Thyroid gland (tissue), 4 donors: ENCODE measurements at places on chromosomes 7 and 10. TPM values are rescaled to one million over a fixed set of nuclear protein-coding genes. Genes with fewer than 3 reads are reported as not detected.

STEAP4 gene
- 34.3 TPM for total RNA-seq

PNLIPRP2 gene
- not detected for total RNA-seq

UCN3 gene
- total RNA-seq, result not detected

EBF3 gene
- total RNA-seq, result 6.8 TPM

SP8 gene
- total RNA-seq, result not detected

LRRTM3 gene
- total RNA-seq, result not detected

TMEM254 gene
- total RNA-seq, result 17.1 TPM

PDZD7 gene
- 1.1 TPM for total RNA-seq

GRCh38 chr10:111835574-111835973 lies 348.0 kb downstream of the GPAM start:
- H3K4me3 ChIP-seq, result no peak overlapping the region
- no peak for DNase-seq
- H3K27me3 ChIP-seq, result no peaks in the 10 kb centered on the region

GRCh38 chr7:92783260-92784201 lies 52.8 kb downstream of the CDK6 start:
- H3K27me3 ChIP-seq, result no peaks in the 10 kb centered on the region
- no peak overlapping the region for H3K27ac ChIP-seq
- no peaks in the 10 kb centered on the region for H3K36me3 ChIP-seq
- H3K4me3 ChIP-seq, result no peak overlapping the region
- DNase-seq, result no peak

DNA sequence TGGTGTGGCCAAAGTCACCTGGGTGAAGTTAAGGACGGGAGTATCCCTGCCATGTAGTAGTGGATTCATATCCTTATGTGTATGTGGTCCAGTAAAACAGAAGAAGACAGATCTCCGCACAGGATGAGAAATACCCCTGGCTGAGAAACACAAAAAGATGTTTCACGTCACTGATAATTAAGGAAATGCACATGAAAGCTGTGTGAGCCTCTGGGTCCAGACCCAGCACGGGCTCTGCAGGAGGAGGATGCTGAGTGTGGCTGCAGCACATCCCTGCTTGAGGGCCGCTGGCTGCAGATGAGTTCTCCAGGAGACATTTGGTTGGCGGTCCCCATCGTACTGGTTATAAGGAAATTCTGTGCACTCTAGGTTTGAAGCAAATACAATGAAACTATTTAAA lies 8.2 kb upstream of the SUN1 start:
- no peak overlapping the region for H3K4me3 ChIP-seq
- no peak overlapping the region for H3K27ac ChIP-seq
- DNase-seq, result no peak
- H3K4me1 ChIP-seq, result no peaks in the 10 kb centered on the region

GRCh38 chr7:43295429-43295828 lies 183.0 kb downstream of the HECW1 start:
- H3K27ac ChIP-seq, result no peak overlapping the region
- no peak overlapping the region for H3K4me3 ChIP-seq
- no peaks in the 10 kb centered on the region for H3K36me3 ChIP-seq
- no peak for DNase-seq
- no peaks in the 10 kb centered on the region for H3K4me1 ChIP-seq

- no peak for DNase-seq
- no peaks in the 10 kb centered on the region for H3K36me3 ChIP-seq
- H3K4me1 ChIP-seq, result no peaks in the 10 kb centered on the region
- H3K4me3 ChIP-seq, result no peak overlapping the region
Measured at GRCh38 chr7:136523571-136523970, 344.9 kb upstream of the CHRM2 start.

DNA sequence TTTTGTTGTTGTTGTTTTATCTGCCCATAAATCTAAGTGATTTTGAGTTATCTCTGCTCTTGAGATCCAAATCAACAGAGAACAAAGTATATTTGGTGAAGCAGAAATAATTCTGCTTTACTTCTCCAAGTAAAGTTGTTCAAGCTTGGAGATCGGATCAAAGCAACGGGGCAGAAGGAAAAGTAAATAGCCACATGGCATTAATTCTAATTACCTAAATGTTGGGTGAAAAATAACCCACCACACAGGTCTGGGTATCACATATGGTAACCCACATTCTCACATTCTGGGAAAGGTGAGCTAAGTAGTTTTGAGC lies 3.1 kb downstream of the NRP1 start:
- no peak overlapping the region for H3K4me3 ChIP-seq
- H3K4me1 ChIP-seq, result peaks cover 29% of the 10 kb centered on the region
- no peaks in the 10 kb centered on the region for H3K27me3 ChIP-seq
- H3K36me3 ChIP-seq, result no peaks in the 10 kb centered on the region
- peak overlapping the region; percentile 95 for H3K27ac ChIP-seq

- peaks cover 23% of the 10 kb centered on the region for H3K4me1 ChIP-seq
- peak overlapping the region; percentile 19 for H3K27ac ChIP-seq
- no peaks in the 10 kb centered on the region for H3K36me3 ChIP-seq
- no peak for DNase-seq
- no peak overlapping the region for H3K4me3 ChIP-seq
Measured at GRCh38 chr10:124657806-124658205, 86.4 kb downstream of the FAM53B start.

DNA sequence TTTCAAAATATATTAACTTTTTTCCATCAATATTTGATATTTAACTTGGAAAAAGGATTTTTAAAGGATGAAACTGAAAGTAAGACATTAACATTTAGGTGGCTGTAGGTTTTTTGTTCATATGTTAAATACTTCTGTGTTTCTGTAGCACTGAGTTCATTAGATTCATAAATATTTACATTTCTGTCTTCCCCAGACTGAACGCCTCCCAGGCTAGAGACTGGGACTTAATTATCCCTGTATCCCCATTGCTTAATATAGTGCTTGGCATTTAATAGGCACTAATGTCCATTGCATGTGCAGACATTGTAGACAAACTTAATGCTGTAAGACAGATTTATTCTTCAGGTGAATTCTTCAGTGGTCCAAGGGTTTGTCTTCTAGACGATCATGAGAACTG lies 7.4 kb downstream of the PTPN12 start:
- no peak for DNase-seq
- no peak overlapping the region for H3K27ac ChIP-seq

GRCh38 chr7:135111379-135111778 lies 36.5 kb upstream of the TMEM140 start:
- H3K36me3 ChIP-seq, result no peaks in the 10 kb centered on the region
- no peak for DNase-seq
- H3K4me3 ChIP-seq, result no peak overlapping the region
- no peaks in the 10 kb centered on the region for H3K27me3 ChIP-seq
- H3K27ac ChIP-seq, result no peak overlapping the region
- no peaks in the 10 kb centered on the region for H3K4me1 ChIP-seq

- peak overlapping the region; percentile 34 for H3K4me3 ChIP-seq
- peaks cover 15% of the 10 kb centered on the region for H3K4me1 ChIP-seq
- H3K27me3 ChIP-seq, result no peaks in the 10 kb centered on the region
- H3K27ac ChIP-seq, result peak overlapping the region; percentile 72
Measured at GRCh38 chr10:75397496-75398199, 3.9 kb downstream of the ZNF503 start.
